Large intestine (tissue), 12 donors: ENCODE measurements at places on chromosomes 1 and 21. TPM values are rescaled to one million over a fixed set of nuclear protein-coding genes. Genes with fewer than 3 reads are reported as not detected.

- H3K27me3 ChIP-seq = no peaks in the 10 kb centered on the region
- no peak for DNase-seq
- peaks cover 6% of the 10 kb centered on the region for H3K4me1 ChIP-seq
- peaks cover 2% of the 10 kb centered on the region for H3K36me3 ChIP-seq
These were observed 11.4 kb downstream of the SZRD1 start for GRCh38 chr1:16378443-16378842.

DNA sequence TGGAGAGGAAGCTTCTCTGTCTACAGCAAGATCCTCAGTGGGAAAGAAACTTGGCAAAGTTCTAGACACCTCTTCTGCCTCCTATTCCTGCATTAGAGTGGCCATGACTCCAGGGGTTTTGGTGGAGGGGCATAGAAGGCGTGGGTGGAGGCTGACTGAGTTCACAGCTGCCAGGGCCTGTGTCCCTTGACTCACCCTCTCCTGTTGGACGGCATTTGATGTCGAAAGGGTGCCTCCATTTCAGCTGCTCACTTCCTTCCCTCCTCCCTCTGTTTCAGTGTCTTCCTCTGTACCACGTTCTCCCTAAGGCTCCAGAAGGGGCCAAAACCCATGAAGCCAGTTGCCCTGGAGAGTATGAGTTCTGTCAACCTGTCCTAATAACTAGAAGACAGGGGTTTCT is 632 bp downstream of the TMEM79 start:
- H3K27me3 ChIP-seq = no peaks in the 10 kb centered on the region
- peaks cover 23% of the 10 kb centered on the region for H3K4me1 ChIP-seq
- no peak overlapping the region for H3K27ac ChIP-seq
- H3K36me3 ChIP-seq = peaks cover 9% of the 10 kb centered on the region

- no peaks in the 10 kb centered on the region for H3K36me3 ChIP-seq
- H3K27me3 ChIP-seq = peaks cover 8% of the 10 kb centered on the region
- DNase-seq = no peak
- no peak overlapping the region for H3K4me3 ChIP-seq
- peaks cover 2% of the 10 kb centered on the region for H3K4me1 ChIP-seq
- H3K27ac ChIP-seq = no peak overlapping the region
These were observed 1.3 kb downstream of the ACTRT2 start for GRCh38 chr1:3022511-3022973.

DNA sequence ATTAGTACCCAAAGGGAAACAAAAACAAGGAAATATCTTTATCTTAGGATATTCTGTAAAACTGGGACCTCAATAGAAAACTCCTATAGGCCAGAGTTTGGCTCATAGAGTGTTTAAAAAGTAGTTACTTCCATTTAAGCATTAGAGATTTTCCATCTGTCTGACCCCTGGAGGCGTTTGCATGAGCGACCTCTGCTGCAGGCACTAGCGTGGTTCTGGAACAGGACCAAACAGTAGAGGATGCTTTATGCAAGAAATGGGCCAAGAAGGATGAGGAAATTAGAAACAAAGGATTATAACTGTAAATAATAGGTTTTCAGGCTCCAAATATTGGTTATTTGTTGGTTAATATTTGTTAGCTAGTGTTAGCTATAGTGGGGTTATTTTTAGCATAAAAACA is 5.7 kb downstream of the ZBTB40 start:
- H3K4me1 ChIP-seq = peaks cover 22% of the 10 kb centered on the region
- no peaks in the 10 kb centered on the region for H3K27me3 ChIP-seq
- H3K36me3 ChIP-seq = no peaks in the 10 kb centered on the region
- no peak overlapping the region for H3K27ac ChIP-seq
- no peak for DNase-seq

DNA sequence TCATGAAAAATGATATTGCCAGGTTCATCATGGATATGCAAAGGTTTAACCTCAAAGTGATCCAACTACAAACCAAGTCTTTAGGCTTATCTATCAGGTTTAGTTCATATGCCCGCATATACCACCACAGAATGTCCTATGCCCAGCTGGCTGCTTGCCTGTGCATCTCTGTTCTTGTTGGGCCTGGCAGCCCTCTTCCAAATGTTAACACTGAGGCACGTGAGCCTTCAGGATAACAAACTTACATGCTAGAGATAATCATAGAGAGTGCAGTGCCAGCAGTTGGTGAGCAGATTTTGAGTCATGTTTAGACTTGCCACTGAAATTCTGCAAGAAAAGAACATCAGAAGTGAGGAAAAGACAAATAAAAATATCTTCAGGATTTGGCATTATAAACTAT is 607.9 kb upstream of the TMPRSS15 start:
- no peaks in the 10 kb centered on the region for H3K27me3 ChIP-seq
- H3K4me1 ChIP-seq = no peaks in the 10 kb centered on the region
- H3K4me3 ChIP-seq = no peak overlapping the region
- no peak for DNase-seq
- H3K36me3 ChIP-seq = no peaks in the 10 kb centered on the region

- no peak for DNase-seq
- no peaks in the 10 kb centered on the region for H3K27me3 ChIP-seq
- no peaks in the 10 kb centered on the region for H3K4me1 ChIP-seq
- H3K4me3 ChIP-seq = no peak overlapping the region
- no peak overlapping the region for H3K27ac ChIP-seq
These were observed 21.8 kb downstream of the PPT1 start for GRCh38 chr1:40075266-40075665.

- no peak overlapping the region for H3K4me3 ChIP-seq
- no peak for DNase-seq
- H3K27ac ChIP-seq = no peak overlapping the region
- no peaks in the 10 kb centered on the region for H3K36me3 ChIP-seq
- no peaks in the 10 kb centered on the region for H3K27me3 ChIP-seq
- no peaks in the 10 kb centered on the region for H3K4me1 ChIP-seq
These were observed 41.0 kb downstream of the BRINP3 start for GRCh38 chr1:190436615-190437014.

- H3K27ac ChIP-seq = no peak overlapping the region
- no peaks in the 10 kb centered on the region for H3K4me1 ChIP-seq
- no peaks in the 10 kb centered on the region for H3K27me3 ChIP-seq
- no peak overlapping the region for H3K4me3 ChIP-seq
- DNase-seq = no peak
- peaks cover 9% of the 10 kb centered on the region for H3K36me3 ChIP-seq
These were observed 34.4 kb downstream of the C21orf91 start for GRCh38 chr21:17784604-17785402.

DNA sequence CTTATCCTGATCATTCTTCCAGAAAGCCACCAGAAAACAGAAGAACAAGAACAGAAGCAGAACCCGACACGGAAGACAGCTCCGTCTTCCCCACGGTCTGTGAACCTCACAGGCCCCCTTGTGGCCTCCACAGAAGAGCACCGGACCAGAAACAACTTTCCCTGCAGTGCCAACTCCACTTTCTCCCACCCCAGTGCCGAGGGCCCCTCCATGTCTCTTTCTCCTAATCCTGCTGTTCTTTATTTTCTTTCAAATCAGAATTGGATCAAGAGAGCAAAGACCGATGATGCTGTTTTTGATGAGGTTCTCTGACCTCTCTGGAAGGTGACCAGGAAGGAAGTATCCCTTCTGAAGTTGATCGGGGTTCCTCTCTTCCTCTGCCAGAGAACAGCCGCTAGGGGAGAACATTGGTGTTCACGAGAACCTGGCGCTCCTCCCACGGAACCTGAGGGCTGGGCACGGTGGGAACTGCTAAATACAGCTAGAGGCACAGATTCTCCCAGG is 58.9 kb upstream of the CTTNBP2NL start:
- H3K4me1 ChIP-seq = no peaks in the 10 kb centered on the region
- no peak overlapping the region for H3K27ac ChIP-seq
- H3K36me3 ChIP-seq = no peaks in the 10 kb centered on the region
- DNase-seq = no peak

- no peak overlapping the region for H3K4me3 ChIP-seq
- H3K36me3 ChIP-seq = no peaks in the 10 kb centered on the region
- no peak for DNase-seq
These were observed 14.7 kb downstream of the CLSTN1 start for GRCh38 chr1:9809100-9809510.

DNA sequence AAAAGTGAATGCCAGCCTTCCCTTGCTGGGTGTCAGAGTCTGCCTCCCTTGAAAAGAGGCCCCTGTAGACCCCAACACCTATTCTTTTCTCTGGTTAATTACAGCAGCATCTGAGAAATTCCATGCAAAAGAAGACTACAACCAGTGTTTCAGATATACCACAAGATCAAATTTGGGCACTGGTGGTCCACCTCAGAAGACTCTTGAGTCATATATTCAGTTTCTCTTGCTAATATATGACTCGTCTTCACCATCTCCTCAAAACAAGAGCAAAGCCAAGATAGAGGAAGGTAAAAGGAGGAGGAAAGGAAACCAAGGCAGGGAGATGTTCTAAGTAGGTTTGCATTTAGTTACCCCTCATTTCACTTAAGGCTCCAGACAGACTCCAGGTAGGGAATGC is 259.9 kb downstream of the ZNF648 start:
- H3K27me3 ChIP-seq = peaks cover 4% of the 10 kb centered on the region
- DNase-seq = no peak
- H3K4me3 ChIP-seq = no peak overlapping the region
- H3K4me1 ChIP-seq = no peaks in the 10 kb centered on the region
- H3K36me3 ChIP-seq = no peaks in the 10 kb centered on the region
- no peak overlapping the region for H3K27ac ChIP-seq

DNA sequence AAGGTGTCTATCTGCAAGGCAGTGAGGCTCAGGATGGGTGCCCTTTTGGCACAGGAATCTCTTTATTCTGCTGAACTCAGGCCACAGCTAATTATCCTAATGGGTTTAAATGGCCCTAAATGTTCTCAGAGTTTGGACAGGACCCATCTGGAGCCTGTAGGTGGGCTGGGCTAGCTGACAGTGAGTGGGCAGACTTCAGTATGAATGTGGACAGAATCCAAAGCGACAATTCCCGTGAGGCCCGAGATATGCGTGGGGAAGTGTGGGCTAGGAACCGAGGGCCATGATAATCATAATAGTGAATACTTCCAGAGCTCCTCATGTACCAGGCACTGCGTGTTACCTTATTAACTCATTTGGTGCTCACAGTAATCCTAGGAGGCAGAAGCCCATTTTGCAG is 165.3 kb downstream of the GRIK3 start:
- H3K4me1 ChIP-seq = no peaks in the 10 kb centered on the region
- H3K4me3 ChIP-seq = no peak overlapping the region
- DNase-seq = no peak
- no peaks in the 10 kb centered on the region for H3K36me3 ChIP-seq
- no peaks in the 10 kb centered on the region for H3K27me3 ChIP-seq

GRCh38 chr1:44417351-44418021 is 12.4 kb downstream of the RNF220 start:
- H3K4me3 ChIP-seq = no peak overlapping the region
- no peak overlapping the region for H3K27ac ChIP-seq
- no peak for DNase-seq
- H3K36me3 ChIP-seq = no peaks in the 10 kb centered on the region

DNA sequence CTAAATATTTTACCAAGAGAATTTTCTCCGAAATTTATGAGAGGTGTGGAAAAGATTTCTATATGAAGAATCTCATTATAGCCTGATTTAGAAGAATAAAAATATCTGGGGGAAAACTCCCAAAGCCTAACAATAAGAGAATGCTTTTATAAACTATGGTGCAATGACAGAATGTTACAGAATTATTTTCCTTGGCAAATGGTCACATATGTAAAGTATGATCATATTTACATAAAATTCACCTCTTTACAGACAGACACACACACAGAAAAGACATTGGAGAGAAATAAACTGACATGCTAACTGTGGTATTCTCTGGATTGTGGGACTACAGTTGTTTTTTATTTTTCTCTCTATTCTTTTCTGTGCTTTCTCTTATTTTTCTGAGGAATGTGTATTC is 226.3 kb upstream of the USP24 start:
- no peak overlapping the region for H3K4me3 ChIP-seq
- H3K36me3 ChIP-seq = no peaks in the 10 kb centered on the region
- no peaks in the 10 kb centered on the region for H3K4me1 ChIP-seq
- peaks cover 3% of the 10 kb centered on the region for H3K27me3 ChIP-seq

- H3K27ac ChIP-seq = no peak overlapping the region
- no peaks in the 10 kb centered on the region for H3K4me1 ChIP-seq
- no peaks in the 10 kb centered on the region for H3K27me3 ChIP-seq
- no peak for DNase-seq
- H3K4me3 ChIP-seq = no peak overlapping the region
These were observed 88.8 kb downstream of the PRDM2 start for GRCh38 chr1:13788795-13789194.

The S100A5 gene
- polyA plus RNA-seq = 0.10 TPM

The JAM2 gene
- polyA plus RNA-seq = 11.3 TPM

The YIPF1 gene
- 25.0 TPM for polyA plus RNA-seq

The FMO4 gene
- polyA plus RNA-seq = 27.1 TPM

The PLA2G2D gene
- polyA plus RNA-seq = 0.18 TPM

The NPPB gene
- polyA plus RNA-seq = not detected

The FBXO2 gene
- 102 TPM for polyA plus RNA-seq

The WNT3A gene
- not detected for polyA plus RNA-seq

The PLEKHG5 gene
- polyA plus RNA-seq = 17.2 TPM
